D721Med (cell line): ENCODE measurements at places on chromosomes 16 and 17.

GRCh38 chr17:53409588-53409987 lies 413.1 kb upstream of the KIF2B start:
- no peak for DNase-seq

DNA sequence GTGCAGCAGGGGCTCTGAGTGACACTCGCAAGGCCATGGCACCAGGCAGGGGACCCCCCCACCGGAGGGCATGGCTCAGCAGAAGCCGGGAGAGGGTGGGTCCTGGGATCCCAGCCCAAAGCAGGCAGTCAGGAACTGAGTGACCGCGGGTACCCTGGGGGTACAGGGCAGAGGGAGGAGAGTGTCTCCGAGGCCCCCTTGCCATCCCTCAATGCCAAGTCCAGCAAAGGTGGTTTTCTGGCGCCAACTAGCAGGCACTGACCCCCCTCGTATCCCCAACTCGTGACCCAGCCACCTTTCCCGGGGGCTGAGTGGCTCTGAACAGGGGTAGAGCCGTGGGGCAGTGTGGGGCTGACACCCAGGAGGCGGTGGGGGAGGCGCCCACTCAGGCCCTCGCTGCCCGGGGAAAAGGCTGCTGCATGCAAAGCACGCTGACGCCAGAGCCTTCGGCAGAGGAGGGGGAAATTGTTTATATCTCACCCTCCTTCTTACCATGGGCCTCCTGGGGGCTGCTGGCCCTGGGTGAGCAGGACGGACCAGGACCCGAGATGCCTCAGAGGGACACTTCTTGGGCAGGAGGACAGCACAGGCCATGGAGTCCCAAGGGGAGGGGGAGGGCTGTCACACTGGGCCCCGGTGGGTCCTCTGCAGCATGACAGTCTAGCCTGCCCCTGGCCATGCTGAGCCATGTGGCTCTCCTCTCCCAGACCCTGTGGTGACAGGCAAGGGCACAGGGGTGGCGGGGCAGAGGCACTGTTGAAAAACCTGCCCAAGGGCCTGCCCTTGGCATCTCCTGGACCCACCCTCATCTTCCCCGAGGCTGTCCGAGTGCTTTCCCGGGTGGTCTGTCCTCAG lies 14.6 kb upstream of the ENPP7 start:
- no peak for DNase-seq

GRCh38 chr16:85477801-85478363 lies 135.2 kb upstream of the GSE1 start:
- DNase-seq: no peak

DNA sequence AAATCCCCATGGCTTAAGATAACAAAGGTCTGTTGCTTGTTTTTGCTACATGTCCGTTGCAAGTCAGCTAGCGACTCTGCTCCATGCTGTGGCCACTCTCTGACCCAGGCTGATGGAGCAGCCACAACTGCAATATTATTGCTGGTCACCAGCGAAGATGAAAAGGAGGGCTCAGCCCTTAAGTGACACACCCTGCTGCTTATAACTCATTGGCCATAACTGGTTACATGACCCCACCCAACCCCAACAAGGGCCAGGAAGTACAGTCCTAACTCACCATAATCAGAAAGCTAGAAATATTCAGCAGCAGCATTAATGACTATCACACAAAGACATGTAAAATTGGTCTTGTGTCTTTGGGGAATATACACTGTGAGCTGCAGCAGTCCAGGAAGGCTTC lies 224.3 kb downstream of the SOX9 start:
- DNase-seq: no peak

GRCh38 chr17:42759982-42760651 lies 910 bp upstream of the RAMP2 start:
- no peak for DNase-seq

DNA sequence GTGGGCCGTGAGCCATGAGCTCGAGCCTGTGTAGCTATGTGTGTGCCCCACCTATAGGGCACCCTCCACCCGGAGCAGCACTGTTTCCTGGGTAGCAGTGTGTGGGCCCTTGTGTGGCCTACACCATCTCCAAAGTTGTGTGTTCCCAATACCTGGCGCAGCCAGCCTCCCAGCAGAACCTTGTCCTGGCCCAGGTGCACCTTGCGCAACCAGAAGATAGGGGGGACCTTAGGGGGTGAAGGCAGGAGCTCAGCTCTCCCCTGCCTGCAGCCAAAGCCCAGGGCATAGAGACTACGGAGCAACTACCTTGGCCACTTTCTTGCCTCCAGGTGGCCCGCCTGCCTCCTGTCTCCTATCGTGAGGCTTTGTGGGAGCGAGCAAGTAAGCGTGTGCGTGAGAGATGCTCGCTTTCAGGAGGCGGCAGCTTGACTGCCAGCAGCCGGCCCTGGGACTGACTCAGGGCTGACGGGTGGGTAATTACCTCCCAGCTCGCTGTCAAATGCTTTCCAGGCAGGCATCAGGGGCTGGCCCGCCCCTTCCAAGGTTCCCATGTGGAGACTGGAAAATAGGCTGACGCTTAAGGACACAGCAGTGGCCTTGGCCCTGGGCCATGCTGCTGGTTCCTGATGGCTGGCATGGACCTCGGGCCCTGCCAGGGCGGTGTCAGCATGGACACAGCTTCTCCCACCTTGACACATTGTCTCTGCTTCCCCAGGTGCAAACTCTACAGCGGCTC lies 19.0 kb downstream of the TRAF7 start:
- DNase-seq: no peak

DNA sequence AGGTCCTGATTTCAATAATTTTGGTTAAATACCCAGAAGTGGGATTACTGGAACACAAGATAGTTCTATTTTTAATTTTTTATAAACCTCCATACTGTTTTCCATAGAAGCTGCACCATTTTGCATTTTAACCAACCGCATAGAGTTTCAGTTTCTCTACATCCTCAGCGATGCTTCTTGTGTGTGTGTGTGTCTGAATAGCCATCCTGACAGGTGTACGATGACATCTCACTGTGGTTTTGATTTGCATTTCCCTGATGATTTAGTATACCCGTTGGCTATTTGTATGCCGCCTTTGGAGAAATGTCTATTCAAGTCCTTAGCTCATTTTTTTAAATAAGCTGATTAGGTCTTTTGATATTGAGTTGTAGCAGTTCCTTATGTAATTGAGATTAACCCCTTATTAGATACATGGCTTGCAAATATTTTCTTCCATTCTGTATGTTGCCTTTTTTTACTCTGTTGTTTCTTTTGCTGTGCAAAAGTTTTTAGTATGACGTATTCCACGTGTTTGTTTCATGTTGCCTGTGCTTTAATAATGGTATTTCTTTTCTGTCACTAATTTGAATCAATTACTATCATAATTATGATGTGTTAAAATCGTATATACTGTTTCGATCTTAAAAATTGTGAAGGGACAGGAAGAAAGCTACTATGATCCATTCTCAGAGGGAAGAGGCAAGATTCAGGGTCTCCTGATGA lies 227.2 kb upstream of the MON1B start:
- DNase-seq: no peak

DNA sequence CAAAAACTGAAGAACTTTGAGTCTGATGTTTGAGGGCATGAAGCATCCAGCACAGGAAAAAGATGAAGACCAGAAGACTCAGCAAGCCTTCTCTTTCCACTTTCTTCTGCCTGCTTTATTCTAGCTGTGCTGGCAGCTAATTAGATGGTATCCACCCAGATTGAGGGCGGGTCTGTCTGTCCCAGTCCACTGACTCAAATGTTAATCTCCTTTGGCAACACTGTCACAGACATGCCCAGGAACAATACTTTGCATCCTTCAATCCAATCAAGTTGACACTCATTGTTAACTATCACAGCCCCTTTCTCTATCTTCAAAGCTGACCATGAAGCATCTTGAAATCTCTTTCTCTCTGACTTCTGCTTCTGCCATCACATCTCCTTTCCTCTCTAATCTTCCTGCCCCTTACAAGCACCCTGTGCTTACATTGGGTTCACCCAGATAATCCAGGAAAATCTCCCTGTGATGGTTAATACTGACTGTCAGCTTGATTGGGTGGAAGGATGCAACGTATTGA lies 115.9 kb upstream of the CDH13 start:
- no peak for DNase-seq

DNA sequence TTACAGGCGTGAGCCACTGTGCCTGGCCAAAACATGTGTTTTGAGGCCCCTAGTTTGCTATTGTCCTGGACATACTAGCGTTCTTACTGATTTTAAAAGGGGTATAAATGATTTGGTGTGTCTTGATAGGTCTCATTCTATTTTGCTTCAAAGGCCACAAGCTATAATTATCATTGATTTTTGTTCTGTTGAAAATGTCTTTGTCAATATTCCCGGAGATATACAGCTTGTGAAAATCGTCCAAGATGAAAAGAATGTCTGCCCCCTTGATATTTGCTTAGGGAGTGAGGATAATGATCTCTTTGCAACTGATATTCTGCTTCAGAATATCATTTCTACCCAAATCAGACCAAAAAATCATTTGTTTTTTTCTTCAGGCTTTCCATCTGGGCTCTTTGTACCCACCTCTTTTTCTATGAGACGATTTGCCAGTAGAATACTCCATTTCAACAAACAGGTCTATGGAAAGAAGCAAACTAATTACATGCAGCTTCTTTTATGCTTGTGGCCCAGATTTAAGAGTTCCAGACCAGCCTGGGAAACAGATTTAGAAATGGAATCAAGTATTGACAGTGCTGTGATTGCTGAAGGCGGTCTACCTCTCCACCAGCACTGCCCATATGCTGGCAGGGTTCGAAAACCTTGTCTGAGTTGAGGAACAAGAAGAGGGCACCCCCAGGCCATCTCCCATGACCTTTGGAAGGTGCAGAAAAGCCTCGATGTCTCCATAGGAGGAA lies 14.1 kb upstream of the ST6GALNAC1 start:
- DNase-seq: no peak

GRCh38 chr17:40181205-40181604 lies 3.9 kb downstream of the RAPGEFL1 start:
- DNase-seq: no peak

DNA sequence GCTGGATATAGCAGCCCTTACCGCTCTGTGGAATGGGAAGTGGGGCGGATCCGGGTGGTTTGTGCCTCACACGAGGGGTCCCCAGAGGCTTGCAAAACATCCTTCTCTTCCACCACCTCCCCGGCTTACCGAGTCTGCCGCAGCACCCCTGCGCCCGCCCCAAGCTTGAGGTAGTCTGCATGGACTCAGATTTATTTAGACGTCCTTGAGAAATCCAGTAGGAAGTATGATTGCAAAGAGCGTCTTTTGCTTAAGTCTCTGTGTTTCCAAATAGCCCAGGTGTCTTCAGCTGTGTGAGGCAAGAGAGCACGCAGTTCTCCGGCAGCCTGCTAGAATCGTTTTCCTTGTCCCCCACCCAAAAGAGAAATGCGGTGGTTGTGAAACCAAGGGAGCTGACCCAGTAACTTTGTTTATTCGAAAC lies 2.4 kb downstream of the KIAA0513 start:
- no peak for DNase-seq

DNA sequence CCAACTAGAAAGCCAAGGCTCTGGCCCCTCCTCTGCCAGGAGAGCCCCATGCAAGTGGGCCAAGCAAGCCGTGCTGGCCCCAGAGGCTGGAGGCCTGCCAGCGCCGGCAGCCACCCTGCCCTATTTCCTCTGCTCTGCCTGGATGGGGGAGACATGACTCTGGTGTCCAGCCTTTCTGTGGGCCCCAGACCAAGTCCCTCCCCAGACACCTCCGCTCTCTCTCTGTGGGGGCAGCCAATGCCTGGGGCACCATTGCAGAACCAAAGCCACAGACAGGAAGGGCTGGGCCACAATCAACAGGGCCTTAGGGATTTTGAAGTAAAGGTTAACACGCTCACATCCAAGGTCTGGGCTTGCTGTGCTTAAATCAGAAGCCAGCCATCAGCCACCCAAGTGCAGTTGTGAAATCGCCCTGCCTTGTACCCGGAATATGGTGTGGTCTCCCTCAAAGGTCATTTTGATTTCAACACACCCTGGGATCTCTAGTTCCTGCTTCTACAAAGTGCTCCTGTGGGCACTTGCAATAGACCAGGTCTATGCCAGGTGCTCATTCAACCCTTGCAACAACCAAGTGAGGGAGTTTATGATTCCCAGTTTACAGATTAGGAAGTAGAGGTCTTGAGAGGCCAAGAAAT lies 63.5 kb upstream of the TEX2 start:
- DNase-seq: no peak

DNA sequence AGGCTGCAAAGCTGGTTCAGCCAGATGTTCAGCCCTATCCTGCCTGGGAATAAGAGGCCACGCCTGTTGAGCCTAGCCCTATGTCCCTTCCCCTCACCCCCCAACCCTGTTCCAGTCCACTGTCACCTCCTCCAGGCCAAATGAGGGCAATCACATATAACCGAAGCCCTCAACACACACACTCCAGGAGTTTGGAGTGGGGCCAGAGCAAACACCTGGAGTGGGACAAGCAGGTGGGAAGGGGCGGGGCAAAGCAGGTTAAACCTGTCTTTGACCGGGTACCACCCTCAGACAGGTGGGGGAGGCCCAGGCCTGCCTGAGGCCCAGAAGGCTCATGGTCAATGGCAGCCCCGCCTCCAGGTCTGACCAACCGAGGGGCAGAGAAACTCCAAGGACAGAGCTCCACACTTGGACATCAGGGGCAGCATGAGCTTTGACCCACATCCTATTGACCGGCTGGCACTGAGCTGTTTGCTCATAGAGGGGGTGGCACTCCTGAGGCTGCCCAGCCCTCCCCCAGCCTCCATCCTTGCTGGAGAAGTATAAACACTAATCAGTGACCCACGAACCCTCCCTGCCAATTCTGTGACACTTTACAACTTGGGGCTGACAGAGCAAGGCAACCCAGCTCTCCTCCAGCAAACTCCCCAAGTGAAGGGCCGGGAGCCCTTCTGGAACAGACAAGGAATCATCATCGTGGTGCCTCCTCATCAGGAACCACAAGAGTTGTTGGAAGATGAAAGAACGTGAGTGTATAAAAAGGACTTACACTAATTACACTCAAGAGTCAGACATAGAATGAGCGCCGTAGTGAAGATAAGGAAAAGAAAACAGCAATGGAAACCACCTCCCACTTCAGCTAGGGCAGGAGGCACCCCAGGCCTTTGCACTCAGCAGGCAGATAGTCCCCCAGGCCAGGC lies 1.5 kb downstream of the ESRP2 start:
- DNase-seq: no peak

GRCh38 chr17:77212833-77213777 lies 72.3 kb downstream of the SEC14L1 start:
- DNase-seq: no peak

- no peak for DNase-seq
These were observed 2.6 kb downstream of the NHERF2 start for GRCh38 chr16:2029350-2029749.

DNA sequence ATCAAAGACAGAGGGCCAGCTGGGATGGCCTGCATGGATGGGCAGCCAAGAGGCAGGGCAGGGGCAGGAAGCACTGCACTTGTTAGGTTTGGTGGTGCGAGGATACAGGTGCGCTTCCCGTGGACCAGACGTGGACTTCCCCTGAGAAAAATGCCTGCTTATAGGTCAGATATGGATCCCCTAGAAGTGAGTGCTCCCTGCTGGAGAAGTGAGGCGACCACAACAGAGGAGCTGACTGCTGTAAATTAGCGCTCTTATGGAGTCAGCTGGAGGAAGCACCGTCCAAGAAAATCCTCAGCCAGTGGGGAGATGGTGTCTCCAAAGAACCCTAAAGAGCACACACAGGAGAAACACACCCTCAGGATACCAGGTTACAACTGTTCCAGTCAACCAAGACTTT lies 27.7 kb upstream of the CCDC182 start:
- DNase-seq: no peak
